Central memory CD8-positive, alpha-beta T cell (primary cell): ENCODE measurements at places on chromosomes 13 and 19.

DNA sequence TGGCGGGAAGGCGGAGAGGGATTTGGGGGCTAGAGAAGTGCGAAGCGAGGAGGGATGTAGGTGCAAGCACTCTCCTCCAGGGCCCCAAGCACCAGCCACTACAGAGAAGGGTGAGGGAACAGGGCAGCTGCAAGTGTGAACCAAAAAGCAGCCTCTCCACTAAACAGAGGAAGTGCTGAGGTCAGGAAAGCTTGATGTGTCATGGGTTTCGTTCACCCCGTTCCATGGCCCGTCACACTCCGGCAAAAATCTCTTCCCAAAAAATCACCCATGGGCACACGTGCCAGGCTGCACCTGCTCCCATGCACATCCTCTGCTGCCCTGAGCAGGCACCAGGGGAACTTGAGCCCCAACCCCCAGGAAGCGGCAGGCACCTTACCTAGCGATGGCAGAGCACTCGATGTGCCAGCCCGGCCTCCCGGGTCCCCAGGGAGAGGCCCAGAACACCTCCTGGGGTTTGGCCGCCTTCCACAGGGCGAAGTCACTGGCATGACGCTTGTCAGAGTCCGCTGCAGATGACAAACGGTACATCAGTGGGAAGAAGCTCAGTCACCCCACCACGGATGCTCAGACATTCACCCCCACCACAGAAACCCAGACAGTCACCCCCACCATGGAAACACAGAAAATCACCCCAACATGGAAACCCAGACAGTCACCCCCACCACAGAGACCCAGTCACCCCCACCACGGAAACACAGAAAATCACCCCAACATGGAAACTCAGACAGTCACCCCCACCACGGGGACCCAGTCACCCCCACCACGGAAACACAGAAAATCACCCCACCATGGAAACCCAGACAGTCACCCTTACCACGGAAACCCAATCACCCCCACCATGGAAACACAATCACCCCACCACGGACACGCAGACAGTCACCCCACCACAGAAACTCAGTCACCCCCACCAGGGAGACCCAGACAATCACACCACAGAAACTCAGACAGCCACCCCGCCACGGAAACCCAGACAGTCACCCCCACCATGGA is 29.0 kb downstream of the CARS2 start:
- peak overlapping the region; percentile 89 for H3K27ac ChIP-seq
- peaks cover 41% of the 10 kb centered on the region for H3K4me1 ChIP-seq
- no peak for DNase-seq
- peaks cover 25% of the 10 kb centered on the region for H3K36me3 ChIP-seq
- no peaks in the 10 kb centered on the region for H3K27me3 ChIP-seq

GRCh38 chr13:45921162-45921736 is 69.7 kb upstream of the SIAH3 start:
- no peaks in the 10 kb centered on the region for H3K36me3 ChIP-seq
- H3K27ac ChIP-seq, result no peak overlapping the region
- H3K27me3 ChIP-seq, result peaks cover 22% of the 10 kb centered on the region
- H3K4me3 ChIP-seq, result no peak overlapping the region
- DNase-seq, result no peak
- H3K4me1 ChIP-seq, result no peaks in the 10 kb centered on the region

GRCh38 chr19:40501599-40501998 is 34.8 kb downstream of the SPTBN4 start:
- H3K4me3 ChIP-seq, result no peak overlapping the region
- no peak for DNase-seq
- no peak overlapping the region for H3K27ac ChIP-seq
- peaks cover 40% of the 10 kb centered on the region for H3K27me3 ChIP-seq

- H3K4me3 ChIP-seq, result no peak overlapping the region
- H3K4me1 ChIP-seq, result no peaks in the 10 kb centered on the region
- no peaks in the 10 kb centered on the region for H3K36me3 ChIP-seq
Measured at GRCh38 chr13:93945621-93946020, 533.9 kb downstream of the DCT start.

DNA sequence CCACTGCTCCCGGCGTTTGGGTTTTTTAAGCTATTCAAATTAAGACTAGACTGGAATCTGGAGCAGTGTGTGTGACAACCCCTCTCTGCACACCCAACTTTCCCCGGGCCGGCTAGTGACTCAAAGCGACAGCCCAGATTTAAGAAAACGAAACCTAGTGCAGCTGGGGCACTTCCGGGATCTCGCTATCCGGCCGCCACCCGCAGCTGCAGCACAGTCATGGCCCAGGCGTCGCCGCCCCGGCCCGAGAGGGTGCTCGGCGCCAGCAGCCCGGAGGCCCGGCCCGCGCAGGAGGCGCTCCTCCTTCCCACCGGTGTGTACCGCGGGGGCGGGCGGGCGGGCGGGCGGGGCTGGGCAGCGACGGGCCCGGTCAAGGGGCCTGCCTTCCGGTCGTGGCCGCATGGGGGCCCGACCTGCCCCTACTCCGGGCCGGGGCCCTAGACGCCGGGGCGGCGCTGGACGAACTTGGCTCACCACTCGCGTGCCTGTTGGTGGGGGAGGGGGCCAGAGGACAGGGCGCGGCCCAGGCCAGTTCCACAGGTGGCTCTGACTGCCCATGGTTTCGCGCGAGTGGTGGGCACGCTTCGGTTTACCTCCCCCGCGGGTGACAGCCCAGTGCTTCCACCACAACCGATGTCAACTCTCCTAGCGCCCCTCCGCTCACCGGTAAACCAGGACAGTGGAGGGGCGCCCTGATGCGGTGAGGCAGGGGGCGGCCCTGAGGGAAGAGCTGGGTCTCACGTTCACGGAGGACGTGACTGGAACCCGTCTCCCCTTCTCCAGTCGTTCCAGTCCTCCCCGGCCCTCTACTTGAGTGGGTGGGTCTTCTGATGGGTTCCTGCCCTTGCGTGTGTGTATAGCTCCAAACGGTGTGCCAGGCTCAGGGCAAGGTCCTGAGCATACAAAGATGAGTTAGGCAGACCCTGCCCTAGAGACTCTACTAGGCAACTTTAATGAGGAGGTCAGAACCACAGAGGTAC is at the start of gene PHF11:
Gene PHF11 (plus strand): TSS at position 171 of the 980 bp plus-strand sequence. CDS start 49 bp downstream, at position 220.
- peak within 1 kb of the TSS; percentile 91 for H3K4me3 ChIP-seq
- H3K27ac ChIP-seq, result peak within 1 kb of the TSS; percentile 81
- no peaks in the 10 kb centered on the region for H3K27me3 ChIP-seq
- DNase-seq, result peak; percentile 75
- H3K36me3 ChIP-seq, result peaks cover 14% of the 10 kb centered on the region

DNA sequence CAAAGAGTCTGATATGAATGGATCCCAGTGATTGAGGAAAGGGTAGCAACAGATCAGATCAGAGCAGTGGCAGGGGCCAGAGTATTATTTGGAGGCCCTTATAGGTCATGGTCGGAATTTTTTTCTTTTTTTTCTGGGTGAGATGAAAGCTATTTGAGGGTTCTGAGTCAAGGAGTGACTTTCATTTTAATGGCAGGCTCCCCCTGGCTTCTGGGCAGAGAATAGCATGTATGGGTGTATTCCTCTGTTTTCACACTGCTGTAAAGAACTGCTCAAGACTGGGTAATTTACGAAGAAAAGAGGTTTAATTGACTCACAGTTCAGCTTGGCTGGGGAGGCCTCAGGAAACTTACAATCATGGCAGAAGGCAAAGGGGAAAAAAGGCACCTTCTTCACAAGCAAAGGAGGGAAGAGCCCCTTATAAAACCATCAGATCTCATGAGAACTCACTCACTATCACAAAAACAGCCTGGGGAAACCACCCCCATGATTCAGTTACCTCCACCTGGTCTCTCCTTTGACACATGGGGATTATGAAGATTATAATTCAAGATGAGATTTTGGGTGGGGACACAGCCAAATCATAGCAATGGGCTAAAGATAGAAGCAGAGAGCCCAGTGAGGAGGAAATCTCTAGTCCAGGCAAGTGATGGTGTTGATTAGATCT is 3.0 kb upstream of the SLC6A16 start:
- H3K4me3 ChIP-seq, result no peak overlapping the region
- no peaks in the 10 kb centered on the region for H3K27me3 ChIP-seq
- H3K36me3 ChIP-seq, result peaks cover 19% of the 10 kb centered on the region
- H3K27ac ChIP-seq, result peak overlapping the region; percentile 20

DNA sequence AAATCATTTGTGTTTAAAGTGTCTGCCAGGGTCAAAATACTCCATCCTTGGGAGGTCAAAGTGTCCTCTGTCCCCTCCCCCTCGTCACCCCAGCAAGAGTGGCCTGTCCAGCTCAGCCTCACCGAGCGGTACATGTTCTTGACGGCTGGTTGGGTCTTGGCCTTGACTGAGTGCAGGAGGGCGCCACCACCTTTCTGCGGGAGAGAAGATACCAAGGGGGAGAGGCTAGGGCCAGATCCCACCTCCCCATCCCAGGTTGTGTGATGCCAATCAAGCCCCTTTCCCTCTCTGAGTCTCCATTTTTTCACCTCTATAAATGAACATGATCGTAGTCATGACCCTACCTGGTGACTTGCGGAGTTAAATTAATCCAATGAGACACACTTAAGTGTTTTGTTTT is 6.1 kb downstream of the CRB3 start:
- peaks cover 41% of the 10 kb centered on the region for H3K36me3 ChIP-seq
- no peaks in the 10 kb centered on the region for H3K27me3 ChIP-seq

GRCh38 chr13:44051405-44051804 is 171.7 kb downstream of the LACC1 start:
- no peaks in the 10 kb centered on the region for H3K4me1 ChIP-seq
- DNase-seq, result no peak
- H3K4me3 ChIP-seq, result no peak overlapping the region
- peaks cover 3% of the 10 kb centered on the region for H3K36me3 ChIP-seq
- no peak overlapping the region for H3K27ac ChIP-seq

- H3K27me3 ChIP-seq, result no peaks in the 10 kb centered on the region
- H3K4me1 ChIP-seq, result no peaks in the 10 kb centered on the region
- no peaks in the 10 kb centered on the region for H3K36me3 ChIP-seq
- no peak for DNase-seq
Measured at GRCh38 chr13:69857183-69857821, 250.3 kb upstream of the ATXN8OS start.

- no peak overlapping the region for H3K27ac ChIP-seq
- no peaks in the 10 kb centered on the region for H3K4me1 ChIP-seq
- no peak overlapping the region for H3K4me3 ChIP-seq
Measured at GRCh38 chr13:24022568-24022967, 125.3 kb upstream of the C1QTNF9B start.

DNA sequence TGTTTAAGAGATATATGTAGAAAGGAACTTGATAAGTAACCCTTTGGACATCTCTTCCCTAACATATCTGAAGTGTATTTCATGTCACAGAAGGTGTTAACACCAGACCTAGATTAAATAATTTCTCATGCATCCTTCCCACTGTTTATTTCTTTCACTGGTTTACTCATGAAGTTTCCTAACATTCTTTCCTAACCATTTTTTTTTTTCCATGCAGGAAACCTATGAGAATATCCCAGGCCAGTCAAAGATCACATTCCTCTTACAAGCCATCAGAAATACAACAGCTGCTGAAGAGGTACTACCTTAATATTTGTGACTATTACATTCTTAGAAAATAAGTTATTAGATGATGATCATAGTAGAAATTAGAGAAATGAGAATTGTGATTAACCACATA is 28.8 kb downstream of the IPO5 start:
- DNase-seq, result no peak
- no peak overlapping the region for H3K4me3 ChIP-seq
- H3K27me3 ChIP-seq, result no peaks in the 10 kb centered on the region
- peaks cover 22% of the 10 kb centered on the region for H3K4me1 ChIP-seq
- peaks cover 37% of the 10 kb centered on the region for H3K36me3 ChIP-seq

DNA sequence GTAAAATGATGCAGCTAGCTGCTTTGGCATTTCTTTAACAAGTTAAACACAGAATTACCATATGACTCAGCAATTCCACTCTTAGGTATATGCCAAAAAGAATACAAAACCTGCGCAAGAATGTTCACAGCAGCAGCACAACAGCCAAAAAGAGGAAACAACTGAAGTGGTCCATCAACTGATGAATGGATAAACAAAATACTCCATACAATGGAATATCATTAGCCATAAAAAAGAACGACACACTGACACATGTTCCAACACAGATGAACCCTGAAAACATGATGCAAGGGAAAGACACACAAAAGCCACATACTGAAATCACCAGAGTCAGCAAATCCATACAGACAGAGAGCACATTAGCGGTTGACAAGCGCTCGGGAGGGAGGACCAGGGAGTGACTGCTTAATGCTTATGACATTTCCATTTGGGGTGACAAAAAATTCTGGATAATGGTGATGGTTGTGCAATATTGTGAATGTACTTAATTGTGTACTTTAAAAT is 3.0 kb downstream of the PCID2 start:
- H3K27ac ChIP-seq, result no peak overlapping the region
- no peak for DNase-seq
- no peaks in the 10 kb centered on the region for H3K27me3 ChIP-seq
- H3K4me3 ChIP-seq, result peak overlapping the region; percentile 3
- peaks cover 62% of the 10 kb centered on the region for H3K4me1 ChIP-seq
- peaks cover 19% of the 10 kb centered on the region for H3K36me3 ChIP-seq

GRCh38 chr19:58474997-58475713 is 997 bp upstream of the ZNF446 start:
- H3K27me3 ChIP-seq, result no peaks in the 10 kb centered on the region
- H3K36me3 ChIP-seq, result peaks cover 23% of the 10 kb centered on the region
- H3K27ac ChIP-seq, result peak overlapping the region; percentile 91
- H3K4me3 ChIP-seq, result peak overlapping the region; percentile 77

GRCh38 chr19:45497791-45498190 is 452 bp upstream of the PPM1N start:
- peak overlapping the region; percentile 29 for H3K27ac ChIP-seq
- H3K27me3 ChIP-seq, result peaks cover 19% of the 10 kb centered on the region
- peak overlapping the region; percentile 82 for H3K4me3 ChIP-seq

GRCh38 chr13:59261928-59262488 is 901.7 kb downstream of the DIAPH3 start:
- no peak overlapping the region for H3K27ac ChIP-seq
- H3K4me3 ChIP-seq, result no peak overlapping the region
- no peaks in the 10 kb centered on the region for H3K27me3 ChIP-seq

DNA sequence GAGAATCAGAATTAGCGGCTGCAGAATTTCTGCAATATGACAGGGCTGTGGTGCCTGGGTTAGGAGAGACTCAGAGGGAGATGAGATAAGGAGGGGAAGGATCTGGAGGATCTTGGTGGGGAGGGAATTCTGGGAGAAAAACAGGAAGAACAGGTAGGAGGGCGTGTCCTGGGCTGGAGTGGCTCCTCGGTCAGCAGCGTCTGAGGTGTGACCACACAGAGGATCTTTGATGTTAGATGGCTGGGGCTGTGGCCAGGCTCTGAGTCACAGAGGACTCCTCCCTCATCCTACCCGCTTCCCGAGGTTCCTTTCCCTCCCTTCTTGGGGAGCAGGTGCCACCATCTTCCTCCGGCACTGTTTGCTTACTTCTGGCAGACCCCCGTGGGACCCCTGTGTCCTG is 6.4 kb upstream of the KLK6 start:
- H3K4me1 ChIP-seq, result peaks cover 7% of the 10 kb centered on the region
- no peak overlapping the region for H3K27ac ChIP-seq
- H3K27me3 ChIP-seq, result peaks cover 75% of the 10 kb centered on the region
- no peaks in the 10 kb centered on the region for H3K36me3 ChIP-seq
- no peak for DNase-seq
- H3K4me3 ChIP-seq, result no peak overlapping the region
